ENCODE measurements at places on chromosomes 13 and 19.

GRCh38 chr13:62710787-62711186 lies 1295.1 kb upstream of the PCDH20 start:
- DNase-seq, result no peak

GRCh38 chr19:17455308-17456123 lies 5.2 kb downstream of the NXNL1 start:
- DNase-seq, result no peak

DNA sequence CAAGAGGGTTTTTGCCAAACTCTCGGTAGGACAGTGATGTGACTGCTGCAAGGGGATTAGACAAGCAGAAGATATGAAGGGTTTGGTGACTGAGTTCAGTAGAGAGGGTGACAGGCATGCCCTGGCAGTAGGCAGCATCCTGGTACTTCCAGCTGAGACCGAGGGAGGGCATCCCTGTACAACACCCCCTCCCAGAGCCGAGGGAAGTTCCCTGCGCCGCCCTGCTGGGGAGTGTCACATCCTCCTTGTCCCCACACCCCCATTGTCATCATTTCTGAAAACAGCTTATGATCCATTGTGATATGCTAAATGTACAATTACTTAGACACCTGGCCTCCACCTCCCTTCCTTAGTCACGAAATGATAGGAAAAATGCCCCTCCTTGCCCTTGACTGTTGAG lies 14.6 kb downstream of the ZNF544 start:
- DNase-seq, result no peak

DNA sequence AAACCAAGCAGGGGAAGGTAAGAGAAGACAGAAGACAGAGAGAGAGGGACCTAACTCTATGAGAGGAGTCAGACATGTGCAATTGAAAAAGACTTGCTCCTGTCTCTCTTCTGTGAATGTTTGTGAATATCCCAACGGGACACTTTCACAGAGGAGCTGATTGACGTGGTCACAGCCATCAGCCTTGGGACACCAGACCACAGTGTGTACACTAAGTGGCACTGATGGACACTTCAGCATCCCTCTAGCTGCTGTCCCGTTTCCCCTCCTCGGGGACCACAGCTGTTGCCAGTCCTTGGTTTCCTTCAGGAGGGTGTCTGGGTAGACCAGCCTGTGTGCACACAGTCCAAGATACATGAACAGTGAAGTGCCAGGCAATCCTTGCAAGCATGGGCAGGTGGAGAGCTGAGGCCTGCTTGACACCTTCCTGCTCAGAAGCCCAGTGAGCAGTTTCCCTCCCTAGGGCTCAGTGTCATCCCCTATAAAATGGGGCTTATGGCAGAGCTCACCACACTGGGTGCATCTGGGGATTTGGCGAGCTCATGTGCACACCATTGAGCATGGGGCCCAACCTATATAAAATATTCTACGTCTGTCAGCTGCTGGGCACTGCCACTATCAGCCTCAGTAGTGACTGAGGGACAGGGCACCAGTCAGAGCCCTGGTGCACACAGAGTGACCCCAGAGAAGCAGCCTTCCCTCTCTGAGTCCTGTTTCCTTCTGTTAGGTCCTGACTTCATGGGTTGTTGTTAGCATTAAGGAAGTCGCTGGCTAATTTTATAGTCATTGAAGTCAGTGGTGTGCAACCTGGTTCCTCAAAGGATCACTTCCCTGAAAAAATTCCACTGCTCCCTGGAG lies 4.3 kb upstream of the USF2 start:
- DNase-seq, result peak; percentile 28

- DNase-seq, result no peak
These were observed 806 bp downstream of the MAST1 start for GRCh38 chr19:12838886-12839756.

DNA sequence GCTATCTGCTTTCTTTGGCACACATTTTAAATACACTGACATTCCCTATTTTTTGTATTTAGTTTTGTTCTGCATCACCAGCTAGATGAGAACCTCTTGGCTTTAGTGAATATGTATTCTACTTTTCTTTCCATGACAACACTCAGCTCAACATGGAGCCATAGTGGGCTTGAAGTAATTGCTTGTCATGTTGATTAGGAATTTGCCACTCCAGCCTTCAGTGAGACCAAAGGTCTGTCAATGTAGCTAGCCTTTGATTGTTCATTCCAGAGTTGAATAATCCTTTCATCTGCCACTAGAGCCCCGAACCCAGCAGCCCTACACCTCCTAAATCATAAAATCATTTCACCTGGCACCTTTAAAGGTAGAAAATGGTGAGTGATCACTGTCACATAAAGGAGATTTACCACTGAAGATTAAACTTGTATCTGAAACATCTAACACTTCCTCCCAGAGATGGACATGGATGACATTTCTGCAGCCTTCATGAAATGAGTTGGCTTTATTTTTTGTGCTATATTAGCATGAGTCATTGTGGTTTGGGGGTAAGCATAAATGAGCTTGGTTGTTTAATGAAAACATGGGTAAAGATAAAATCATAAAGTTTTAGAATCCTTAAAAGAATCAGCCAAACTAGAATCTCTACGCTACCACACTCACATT lies 29.2 kb upstream of the GARRE1 start:
- DNase-seq, result no peak

- no peak for DNase-seq
These were observed 24.3 kb downstream of the COLGALT1 start for GRCh38 chr19:17579661-17580244.

DNA sequence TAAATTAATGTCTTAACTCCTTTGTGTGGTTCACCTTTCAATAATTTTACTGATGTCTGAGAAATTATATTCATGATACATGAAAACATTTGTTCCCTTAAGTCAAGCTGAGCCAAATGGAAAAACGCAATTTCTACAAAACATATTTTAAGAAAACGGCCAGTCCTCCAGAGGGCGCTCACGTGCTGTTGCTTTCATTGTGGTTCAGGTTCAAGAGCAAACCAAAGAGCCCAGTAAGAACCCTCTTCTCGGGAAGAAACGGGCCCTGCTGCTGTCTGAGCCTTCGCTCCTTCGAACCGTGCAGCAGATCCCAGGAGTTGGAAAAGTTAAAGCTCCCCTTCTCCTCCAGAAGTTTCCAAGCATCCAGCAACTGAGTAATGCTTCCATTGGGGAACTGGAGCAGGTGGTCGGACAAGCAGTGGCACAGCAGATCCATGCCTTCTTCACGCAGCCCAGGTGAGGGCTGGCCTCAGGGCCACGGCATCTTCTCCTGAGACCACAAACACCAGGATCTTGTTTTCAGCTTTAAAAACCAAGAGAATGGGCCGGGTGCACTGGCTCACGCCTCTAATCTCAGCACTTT lies 4.3 kb downstream of the FAAP24 start:
- DNase-seq, result peak; percentile 56
